ENCODE measurements at places on chromosomes 3 and 15. TPM values are rescaled to one million over a fixed set of nuclear protein-coding genes. Genes with fewer than 3 reads are reported as not detected.

DNA sequence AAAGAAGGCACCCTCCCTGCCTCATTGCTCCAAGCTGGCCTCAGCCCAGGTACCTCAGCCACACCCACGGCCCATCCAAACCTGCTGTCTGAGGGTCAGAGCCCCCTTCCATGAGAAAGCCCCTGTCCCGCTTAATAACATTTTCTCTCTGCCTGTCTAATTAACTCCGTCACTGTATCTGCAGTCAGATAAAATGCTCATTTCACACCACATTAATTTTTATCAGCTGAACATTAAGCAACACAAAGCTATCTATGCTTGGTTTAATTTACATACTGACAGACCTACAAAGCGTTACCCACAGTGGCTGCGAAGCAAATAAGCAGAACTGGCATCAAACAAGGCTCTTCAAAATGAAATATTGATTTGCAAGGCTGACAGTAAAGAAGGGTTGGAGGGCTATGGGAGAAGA is 309.8 kb upstream of the ICE2 start:
- DNase-seq = no peak

DNA sequence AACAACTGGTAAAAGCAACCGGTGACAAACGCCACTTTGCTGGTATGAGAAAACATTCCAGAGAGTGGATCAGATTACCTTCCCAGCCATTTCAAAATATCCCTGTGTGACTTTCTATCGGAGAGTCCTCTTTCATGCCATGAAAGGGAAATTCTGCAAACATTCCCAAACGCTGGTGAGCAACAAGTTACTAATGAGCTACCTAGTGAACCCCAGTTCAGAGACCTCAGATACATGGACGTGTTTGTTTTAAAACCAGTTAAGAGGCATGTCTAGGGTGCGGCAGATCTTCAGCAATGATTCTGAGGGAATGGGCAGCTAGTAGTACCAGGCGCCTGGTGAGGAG is 418.2 kb upstream of the NR2F2 start:
- DNase-seq = no peak

PRKCI gene
- 44.6 TPM for total RNA-seq

DNA sequence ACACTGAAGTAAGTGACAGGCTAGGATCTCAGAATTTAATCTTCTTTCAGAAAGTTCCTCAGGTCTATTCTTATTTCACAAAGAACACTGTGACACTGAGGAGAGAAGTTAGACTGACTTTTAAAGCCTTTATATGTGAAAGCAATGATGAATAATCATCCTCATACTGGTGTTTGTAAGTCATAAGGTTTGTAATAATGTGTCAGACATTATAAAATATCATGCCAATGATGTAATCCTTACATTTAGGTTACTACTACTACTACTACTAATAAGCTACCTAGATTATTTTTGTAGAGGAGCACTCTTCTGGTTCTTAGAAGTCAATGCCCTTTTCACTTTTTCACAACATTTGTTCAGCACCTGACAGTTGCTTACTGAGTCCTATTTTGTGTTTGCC is 33.4 kb downstream of the FANCD2OS start:
- no peak for DNase-seq

DNA sequence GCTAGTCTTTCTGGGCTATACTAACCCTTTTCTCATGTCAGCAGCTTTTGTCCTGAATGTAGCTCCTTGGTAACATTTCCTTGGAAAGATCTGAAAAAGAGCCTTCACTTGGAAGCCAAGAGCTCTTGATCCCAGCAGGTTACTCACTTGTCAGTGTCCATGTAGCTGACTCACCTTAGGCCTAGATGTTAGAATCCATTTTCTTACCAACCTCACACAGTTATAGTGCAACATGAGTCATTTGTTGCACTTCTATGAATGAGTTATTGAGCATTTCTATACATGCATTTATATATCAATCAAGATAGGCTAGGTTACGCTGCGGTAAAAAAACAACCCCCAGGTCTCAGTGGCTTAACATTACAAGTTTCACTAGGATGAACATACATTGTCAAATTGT is 106.8 kb upstream of the SLC7A14 start:
- no peak for DNase-seq

CYP1A1 gene
- 6.9 TPM for total RNA-seq

MOBP gene
- 2.4 TPM for total RNA-seq

DNA sequence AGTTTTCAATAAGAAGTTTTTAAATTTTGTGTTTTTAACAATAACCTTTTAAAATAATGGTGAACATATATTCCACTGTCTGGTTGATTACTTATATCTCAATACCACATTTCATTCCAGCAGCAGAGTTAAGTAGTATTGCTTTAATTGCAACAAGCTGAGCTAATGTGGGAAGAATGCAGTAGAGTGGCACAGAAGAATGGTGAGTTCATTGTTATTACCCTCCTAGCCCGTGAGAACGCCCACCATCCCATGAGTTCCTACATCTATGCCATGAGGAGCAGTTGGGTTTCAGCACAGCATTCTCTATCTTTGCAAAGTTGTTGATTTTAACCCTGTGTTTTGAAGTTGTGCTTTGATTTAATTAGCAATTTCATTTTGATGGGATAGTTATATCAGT is 17.8 kb upstream of the NR2E3 start:
- no peak for DNase-seq

VIPR1 gene
- total RNA-seq = 98.5 TPM

DNA sequence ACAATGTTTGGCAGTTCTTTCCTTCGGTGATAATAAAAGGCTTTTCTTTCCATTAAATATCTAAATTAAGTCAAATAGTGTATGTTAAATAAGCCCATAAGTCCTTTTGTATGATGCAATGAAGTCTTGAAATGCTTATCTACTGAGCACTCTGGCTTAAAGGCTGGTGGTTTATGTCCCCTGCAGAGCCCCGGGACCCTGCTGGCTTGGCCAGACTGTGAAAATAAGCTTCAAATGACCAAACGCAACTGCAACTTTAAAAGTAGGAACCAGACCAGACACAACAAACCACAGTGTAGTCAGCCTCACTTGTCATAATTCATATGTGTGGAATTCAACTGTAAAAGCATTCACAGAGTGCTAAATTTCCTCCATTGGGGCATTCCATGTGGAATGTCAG is 72.5 kb downstream of the FOXP1 start:
- DNase-seq = no peak

- no peak for DNase-seq
Measured at GRCh38 chr3:13872451-13872850, 7.4 kb downstream of the WNT7A start.

DNA sequence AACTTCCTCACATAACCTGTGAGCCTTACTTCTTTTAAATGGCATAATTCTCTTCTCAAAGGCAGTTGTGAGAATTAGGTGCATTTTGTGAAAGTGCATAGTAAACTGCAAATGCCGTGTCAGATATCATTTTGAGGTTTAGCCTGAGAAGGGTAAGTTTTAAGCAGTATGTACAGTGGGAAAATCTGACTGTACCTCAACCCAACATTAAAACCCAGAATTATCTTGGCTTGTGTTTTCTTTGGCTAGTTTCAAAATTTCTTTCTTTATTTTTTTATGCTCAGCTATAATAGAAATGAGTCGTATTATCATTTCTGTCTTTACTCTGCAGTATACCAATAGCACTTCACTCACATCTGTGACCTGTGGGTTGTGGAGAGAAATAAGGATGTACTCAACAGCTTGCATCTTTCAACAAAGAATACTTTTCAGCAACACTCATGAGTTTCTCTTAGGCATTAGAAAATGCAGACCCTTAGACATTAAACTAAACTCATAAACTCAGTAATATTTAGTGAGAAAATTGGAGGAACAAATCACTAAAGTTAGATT is 65.7 kb downstream of the RASA2 start:
- no peak for DNase-seq

TRH gene
- total RNA-seq = not detected

DNA sequence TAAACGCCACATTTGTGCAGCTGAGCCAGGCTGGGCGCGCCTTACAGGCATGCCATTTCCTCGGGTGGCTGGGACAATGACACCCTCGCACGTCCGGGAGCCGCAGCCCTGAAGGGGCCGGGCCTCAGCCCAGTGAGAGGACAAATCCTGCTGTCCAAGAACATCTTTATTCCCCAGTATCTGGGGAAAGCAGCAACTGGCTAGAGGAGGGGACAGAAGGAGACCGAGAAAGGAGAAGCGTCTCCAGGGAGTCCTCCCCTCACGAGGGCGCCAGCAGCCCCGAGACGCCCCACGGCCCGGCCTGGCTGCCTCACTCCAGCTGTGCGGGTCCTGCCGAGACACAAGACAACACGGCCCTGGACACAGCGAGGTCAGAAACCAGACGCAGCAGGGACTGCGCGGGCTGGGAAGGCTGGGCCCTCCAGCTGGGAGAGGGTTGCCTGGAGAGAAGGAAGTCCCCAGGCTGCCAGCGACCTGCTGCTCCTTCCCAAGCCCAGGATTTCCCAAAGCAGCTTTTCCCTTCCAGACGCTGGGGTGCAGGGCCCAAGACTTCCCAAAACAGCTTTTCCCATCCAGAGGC is 130.2 kb downstream of the CHSY1 start:
- DNase-seq = peak; percentile 58

CLDN18 gene
- total RNA-seq = not detected

GRCh38 chr15:90161950-90162361 is 39.2 kb upstream of the SEMA4B start:
- no peak for DNase-seq

DNA sequence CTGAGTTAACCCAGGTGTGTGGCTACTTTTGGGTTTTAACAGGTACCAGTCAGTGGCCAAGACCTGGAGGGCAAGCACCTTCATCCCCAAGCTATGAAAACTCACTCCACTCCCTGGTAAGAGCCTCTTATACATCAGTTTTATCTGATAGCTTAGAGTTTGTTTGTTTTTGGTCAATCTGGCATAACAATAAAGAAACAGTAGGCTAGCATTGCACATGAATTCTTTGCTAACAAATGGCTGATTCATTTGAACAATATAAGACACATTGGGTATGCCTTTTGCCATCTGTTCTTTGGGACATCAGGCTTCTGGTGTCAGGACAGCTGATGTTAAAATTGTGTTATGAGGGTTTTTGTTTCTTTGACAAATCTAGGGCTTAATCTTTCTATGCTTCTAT is 125.0 kb upstream of the CGNL1 start:
- DNase-seq = no peak

BFSP2 gene
- not detected for total RNA-seq

- peak; percentile 37 for DNase-seq
Measured at GRCh38 chr15:88274553-88275460, 18.3 kb upstream of the NTRK3 start.

GRCh38 chr3:63964681-63965485 is 52.7 kb upstream of the SCAANT1 start:
- DNase-seq = peak; percentile 21

GRCh38 chr3:131883711-131884407 is 151.0 kb downstream of the CPNE4 start:
- DNase-seq = no peak

DNA sequence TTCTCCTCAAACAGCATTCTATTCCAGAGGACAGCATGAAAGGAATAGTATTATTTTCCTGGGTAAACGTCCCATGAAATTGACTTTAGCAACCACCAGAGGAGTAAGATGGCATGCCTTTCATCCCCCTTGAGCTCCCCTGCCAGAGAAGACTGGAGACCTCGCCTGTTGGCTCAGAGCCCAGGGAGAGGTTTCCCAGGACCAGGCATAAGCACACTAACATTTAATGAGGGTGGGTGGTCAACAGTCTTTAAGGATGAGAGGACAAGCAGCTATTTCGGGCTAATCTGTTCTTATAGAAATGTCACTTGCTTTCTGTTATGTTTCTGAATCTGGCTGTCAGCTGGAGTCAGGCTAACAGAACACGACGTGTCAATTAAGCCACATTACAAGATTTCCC is 390.5 kb downstream of the GABRG3 start:
- no peak for DNase-seq

DNA sequence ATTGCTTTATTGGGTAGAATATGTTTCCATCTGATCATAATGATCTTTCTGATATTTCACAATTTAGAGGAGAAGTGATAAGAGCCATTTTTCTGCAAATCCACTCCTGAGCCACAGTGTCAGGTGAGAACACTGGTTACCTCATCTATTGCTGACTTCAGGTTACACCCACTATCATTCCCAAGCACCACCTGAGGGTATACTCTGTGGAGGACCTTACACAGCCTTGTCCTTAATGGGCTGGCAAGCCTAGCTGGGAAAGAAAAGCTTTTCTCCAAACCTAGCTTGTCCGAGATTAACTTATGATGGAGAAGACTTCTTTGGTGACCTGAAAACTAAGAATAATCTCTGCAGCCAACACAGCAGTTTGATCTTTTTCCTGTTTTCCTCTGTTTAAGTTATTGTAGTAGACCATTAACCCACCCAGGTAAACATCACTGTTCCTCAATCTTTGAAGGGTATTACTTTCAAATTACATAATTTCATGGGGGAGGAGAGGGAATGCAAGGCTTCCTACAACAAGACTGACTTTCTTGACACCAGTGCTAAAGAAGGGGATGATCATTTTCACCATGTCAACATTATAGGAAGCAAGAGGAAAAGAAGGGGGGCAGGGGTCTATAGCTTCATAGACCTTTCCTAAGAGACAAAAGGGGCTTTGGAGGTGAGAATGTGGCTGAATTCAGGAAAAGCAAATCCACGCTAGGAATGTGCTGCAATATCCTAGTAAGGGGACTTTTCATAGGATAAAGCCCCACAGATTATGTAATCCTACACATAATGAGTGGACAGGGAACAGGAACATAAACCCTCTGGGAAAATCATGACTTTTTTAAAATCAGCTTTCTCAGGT is 1.7 kb downstream of the NCEH1 start:
- no peak for DNase-seq

CTXN2 gene
- not detected for total RNA-seq

- DNase-seq = no peak
Measured at GRCh38 chr3:39445927-39446326, 21.6 kb upstream of the MOBP start.

- DNase-seq = no peak
Measured at GRCh38 chr3:152271501-152272236, 2.9 kb downstream of the MBNL1 start.

GRCh38 chr3:13408890-13409289 is 11.2 kb downstream of the NUP210 start:
- DNase-seq = no peak

GRCh38 chr3:168251371-168251770 is 155.6 kb upstream of the GOLIM4 start:
- DNase-seq = no peak

DNA sequence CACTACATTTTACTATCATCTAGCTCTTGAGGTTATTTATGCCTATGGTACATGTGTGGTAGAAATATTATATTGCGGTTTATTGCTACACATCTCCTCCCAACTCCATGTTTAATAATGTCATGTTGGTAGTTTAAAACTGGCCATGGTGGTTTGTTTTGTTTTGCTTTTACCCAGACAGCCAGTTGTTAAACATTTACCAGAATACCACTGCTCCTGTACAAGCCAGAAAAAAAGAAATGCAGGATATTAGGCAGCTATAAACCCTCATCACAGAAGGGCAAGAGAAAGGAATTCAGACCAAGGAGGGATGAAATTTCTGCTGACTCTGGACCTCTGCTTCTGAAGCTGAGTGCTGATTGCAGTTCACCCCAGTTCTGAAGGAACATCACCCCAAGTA is 451.8 kb upstream of the IL12A start:
- DNase-seq = no peak

DNA sequence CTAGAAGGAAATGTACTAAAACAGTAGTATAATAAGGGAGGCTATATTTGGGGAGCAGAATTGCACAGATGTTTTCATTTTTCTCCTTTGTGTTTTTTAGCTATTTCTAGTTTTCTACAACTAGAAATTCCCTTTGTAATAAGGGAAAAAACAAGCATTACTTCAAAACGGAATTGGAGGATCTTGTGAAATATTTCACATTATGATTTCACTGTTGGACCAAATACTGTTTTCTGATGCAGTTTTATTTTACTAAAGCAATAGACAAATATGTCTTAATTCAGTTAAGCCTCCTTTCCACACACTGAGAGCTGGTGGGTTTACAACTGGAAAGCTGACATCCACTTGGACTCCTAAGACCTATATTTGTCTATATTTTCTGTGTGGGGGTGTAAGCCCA is 7.3 kb downstream of the CCR1 start:
- DNase-seq = no peak

ADIPOQ gene
- not detected for total RNA-seq

All from prostate gland (tissue), 2 donors.